ENCODE measurements at places on chromosomes 2 and 18.

GRCh38 chr2:180010701-180011100 is 3.6 kb upstream of the CWC22 start:
- no peak for ATAC-seq

DNA sequence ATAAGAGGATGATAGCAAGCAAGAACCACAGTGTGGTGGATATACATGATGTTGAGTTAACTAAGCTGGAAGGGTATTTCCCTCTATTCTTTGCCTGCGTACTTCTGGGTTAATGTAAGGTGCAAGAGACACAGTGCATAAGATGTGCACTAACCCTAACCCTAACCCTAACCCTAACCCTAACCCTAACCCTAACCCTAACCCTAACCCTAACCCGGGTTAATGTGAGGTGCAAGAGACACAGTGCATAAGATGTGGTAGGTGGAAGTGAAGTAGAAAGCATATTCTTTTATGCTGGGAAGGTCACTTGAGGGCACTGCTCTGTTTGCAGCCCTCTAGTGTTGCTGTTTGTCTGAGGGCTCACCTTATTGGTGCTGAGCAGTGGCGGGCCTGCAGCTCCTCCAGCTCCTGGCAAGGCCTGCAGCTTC is 181.5 kb upstream of the ITGA4 start:
- no peak for ATAC-seq

DNA sequence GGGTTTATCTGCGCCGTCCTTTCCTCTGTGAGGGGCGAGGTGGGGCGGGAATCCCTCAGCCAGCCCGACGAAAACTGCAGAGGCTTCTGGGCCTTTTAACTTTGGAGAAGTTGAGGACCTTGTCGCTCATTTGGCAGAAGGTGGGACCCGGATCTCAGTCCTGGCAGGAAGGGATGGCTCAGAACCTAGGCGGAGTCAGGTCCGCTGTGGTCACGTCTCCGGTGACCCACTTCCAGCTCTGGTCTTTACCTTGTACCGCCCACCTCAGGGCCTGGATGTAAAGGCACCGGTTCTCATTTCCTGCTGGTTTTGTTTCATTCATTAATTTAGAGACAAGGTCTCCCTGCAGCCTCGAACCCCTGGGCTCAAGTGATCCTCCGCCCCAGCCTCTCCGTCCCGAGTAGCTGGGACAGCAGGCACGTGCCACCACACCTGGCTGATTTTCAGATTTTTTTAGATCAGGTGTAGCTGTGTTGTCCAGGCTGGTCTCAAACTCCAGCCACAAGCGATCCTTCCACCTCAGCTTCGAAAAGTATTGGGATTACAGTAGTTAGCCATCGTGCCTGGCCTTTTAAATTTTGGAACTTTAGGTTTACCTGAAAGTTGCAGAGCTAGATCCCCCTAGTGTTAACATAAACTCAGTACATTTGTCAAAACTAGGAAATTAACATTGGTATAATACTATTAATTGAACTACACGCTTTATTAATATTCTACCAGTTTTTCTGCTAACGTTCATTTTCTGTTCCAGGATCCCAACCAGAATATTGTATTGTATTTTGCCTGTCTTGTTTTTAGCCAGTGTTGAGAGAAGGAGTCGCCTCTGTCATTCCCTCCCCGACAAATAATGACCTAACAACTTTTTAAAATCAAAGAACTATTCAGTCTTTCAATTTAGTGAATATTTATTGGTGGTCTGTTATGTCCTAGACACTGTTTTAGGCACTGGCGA is 852 bp downstream of the POLI start:
- peak; percentile 44 for ATAC-seq

DNA sequence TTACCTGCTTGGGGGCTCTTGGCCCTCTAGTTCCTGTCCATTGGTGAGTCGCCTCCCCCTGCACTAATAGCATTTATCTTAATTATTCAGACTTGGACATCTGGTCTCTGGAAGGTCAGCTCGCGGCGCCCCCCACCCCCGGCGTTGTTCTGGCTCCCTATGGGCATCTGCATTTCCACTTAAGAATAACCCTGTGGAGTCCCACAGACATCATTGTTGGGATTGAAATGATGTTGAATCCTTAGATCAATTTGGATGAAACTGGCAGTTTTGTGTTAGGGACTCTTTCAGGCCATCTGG is 313.8 kb upstream of the HS6ST1 start:
- no peak for ATAC-seq

DNA sequence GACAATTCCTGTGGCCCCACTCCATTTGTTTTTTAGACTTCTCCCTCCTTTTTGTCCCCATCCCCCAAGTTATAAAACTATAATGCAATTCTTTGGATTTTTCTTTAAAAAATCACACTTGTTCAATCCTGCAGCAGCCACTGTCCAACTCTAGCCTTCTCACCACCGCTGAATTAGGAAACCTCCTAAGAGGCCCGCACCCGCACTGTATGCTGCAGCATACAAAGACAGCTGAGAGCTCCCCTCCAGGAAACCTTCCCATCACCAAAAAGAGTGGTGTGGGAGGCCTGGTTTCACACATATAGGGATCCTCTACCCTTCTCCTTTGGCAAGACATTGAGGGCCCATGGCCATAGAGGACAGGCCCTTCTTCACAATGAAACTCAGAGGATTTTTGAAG is 2.9 kb downstream of the PCGF1 start:
- ATAC-seq, result no peak
